ENCODE measurements at places on chromosomes 4 and X.

DNA sequence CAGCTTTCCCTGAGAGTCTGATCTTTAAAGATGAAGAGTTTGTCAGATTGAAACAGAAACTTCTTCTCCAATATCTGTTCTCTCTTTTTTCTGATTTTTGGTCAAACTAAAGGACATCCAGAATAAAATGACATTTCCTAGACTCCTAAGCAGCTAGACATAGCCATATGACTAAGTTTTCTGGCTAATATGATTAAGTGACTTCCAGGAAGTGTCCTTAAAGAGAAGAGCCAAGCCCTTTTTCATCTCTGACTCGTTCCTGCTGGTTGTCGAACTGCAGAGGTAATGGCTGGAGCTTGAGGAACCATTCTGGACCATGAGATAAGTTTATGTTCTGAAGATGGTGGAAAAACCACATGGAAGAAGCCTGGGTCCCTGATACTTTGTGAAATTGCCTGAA, 546.0 kb downstream of the BCOR start:
- DNase-seq: no peak

DNA sequence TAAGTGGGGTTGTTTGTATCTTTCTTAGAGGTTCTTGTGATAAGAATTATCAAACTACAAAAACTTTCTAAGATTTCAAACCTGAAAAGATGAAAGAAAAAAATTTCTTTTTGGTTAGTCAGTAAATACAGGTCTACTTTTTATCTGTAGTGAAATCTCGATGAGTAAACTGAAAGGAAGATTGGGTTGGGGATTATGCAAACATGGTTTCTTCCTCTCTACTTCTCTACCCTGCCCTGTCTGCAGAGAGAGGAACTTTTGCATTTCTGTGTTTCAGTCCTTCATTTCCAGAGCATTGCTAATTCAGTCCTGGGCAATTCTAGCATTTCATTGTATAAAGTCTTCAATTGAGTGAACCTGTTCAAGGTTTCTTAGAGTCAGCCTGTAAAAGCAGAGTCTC, 51.6 kb upstream of the IL2 start:
- no peak for DNase-seq

DNA sequence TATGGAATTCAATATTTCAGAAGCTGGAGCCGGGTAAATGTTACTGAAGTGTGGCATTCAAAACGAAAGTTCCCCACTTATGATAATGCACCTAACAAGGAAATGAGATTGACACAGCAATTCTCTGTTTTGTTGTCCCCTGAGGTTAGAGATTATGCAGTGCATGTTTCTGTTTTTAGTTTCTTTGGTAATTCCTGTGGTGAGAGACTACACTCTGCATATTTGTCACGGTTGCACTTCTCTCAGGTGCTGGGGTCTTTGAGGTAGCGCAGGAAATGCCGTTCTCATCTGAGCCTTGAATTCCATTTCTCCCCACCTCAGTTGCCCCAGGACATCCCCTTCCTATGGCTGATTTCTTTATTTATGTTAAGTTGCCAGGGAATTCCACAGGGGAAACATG, 15.3 kb upstream of the BEND4 start:
- DNase-seq: no peak

DNA sequence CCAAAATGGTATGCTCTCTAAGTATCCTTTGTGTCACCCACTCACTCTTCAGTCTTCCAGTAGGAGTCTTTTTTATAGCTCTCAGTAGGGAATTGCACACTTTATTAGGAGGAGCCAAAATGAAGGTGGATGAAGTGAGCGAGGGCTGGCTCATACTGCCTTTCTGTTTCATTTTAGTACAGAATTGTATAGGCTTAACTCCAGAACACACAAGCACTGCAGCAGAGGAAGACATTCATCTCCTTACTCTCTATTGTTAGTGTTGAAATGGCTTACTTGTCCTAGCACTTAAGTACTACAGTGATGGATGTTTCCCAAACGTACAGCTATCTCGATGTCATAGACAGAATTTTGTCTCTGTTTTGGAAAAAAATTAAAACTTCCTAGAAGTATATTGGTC, 327.3 kb upstream of the ATOH1 start:
- DNase-seq: no peak

- DNase-seq: no peak
These were observed 149.6 kb upstream of the FAM9B start for GRCh38 chrX:9183481-9183880.

- no peak for DNase-seq
These were observed 6.1 kb upstream of the SH3D19 start for GRCh38 chr4:151331276-151332042.

DNA sequence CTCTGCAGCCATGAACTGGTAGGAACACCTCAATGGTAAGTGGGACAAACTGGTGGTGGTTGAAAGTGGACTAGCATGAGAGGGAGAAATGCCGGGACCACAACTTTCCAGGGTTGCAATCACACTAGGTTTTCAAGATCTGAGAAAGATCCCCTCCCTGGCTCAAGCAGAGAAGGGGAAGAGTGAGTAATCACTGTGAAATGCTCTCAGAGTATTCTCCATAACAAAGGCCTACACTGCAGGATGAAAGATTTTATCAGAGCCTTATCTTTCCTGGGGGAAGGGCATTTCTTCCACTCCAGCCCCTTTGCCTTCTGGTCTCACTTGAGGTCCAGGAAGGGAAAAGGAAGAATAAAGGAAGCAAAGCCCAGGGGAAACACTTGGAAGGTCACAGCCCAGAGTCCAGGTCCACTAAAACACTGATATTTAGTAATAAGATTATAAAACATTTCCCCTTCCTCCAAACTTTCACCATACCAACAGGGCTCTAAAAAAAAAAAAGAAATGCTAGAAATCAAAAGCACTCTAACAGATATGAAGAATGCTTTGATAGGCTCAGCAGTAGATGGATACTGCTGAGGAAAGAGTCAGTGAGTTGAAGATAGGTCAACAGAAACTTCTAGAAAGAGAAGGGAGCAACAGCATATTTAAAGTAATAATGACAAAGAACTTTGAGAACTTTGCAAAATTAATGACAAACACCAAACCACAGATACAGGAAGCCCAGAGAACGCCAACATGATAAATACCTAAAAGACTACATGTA, 95.9 kb downstream of the WDFY3 start:
- peak; percentile 49 for DNase-seq

- peak; percentile 34 for DNase-seq
These were observed 44.0 kb downstream of the SLC25A5 start for GRCh38 chrX:119512146-119512800.

GRCh38 chr4:63632858-63633257, 776.4 kb downstream of the TECRL start:
- DNase-seq: no peak

DNA sequence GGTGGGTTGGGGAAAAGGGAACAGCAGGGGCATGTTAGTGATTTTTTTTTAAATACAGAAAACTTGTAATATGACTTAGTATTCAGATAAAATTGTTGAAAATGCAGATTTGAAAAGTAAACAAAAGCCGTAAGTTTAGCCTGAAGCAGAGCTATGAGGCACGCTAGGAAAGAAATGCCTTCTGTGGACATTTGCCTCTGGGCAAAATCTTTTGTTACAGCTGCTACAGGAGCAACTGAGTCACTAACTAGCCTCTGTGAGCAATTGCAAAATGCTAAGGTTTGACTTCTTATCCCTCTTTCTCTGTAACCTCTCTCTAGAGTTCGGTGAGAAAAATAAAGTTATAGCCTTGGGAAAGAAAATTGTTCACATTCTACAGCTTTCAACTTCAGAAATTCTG, 350.0 kb downstream of the SLC7A11 start:
- DNase-seq: no peak

GRCh38 chr4:87442889-87443288, 20.5 kb downstream of the NUDT9 start:
- no peak for DNase-seq

- DNase-seq: no peak
These were observed 60.4 kb downstream of the PCDH18 start for GRCh38 chr4:137471895-137472294.

GRCh38 chr4:95256108-95256835, 292.5 kb downstream of the UNC5C start:
- DNase-seq: no peak

GRCh38 chrX:8811611-8812010, 10.4 kb upstream of the FAM9A start:
- DNase-seq: no peak

- DNase-seq: no peak
These were observed 122.7 kb upstream of the DIPK2B start for GRCh38 chrX:45323387-45323786.

- no peak for DNase-seq
These were observed 19.9 kb upstream of the IGSF1 start for GRCh38 chrX:131308980-131309379.

- DNase-seq: peak; percentile 30
These were observed 54.2 kb upstream of the SMIM10 start for GRCh38 chrX:134936542-134936941.

GRCh38 chrX:77087529-77088169, 359.5 kb upstream of the FGF16 start:
- DNase-seq: peak; percentile 1

- DNase-seq: no peak
These were observed 65.5 kb downstream of the CRMP1 start for GRCh38 chr4:5827108-5828004.

DNA sequence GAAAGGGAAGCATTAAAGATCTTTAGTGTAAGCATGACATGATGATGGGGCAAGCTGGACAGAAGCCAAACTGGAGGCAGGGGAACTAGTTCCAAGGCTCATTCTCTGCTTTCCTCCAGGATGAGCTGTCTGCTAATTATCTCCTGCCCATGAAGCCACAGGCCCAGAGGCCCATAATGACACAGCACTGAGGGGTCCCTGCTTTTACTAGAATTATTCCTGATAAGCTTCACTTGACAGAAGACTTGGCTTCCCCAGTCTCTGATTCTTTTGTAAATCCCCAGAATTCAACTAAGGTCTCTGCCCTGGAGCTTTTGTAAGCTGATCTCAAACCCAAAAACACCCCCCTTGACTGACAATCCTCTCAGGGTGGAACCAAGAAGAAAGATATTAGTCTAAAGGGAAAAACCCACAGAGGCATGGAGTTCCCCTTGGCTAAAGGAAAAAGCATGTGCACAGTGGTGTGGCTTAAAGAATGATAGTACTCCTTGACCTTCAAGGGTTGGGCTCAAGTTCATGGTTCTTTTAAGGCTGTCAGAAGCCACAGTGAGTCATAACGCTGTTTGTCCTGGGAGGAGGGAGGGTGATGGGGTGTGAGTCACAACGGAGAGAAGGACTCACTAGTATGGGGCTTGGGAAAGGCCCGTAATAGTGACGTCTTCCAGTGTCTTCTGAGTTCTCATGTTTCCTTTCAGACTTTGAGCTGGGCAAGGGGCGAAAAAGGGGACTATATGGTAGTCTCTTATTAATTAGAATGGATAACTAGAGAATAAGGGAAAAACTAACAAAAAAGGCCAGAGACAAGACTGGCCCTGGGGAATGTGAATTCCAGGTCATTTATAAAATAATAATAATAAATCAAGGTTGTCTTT, 146.0 kb upstream of the CPEB2 start:
- peak; percentile 86 for DNase-seq

- no peak for DNase-seq
These were observed 334.9 kb downstream of the DCTD start for GRCh38 chr4:182582245-182582644.

DNA sequence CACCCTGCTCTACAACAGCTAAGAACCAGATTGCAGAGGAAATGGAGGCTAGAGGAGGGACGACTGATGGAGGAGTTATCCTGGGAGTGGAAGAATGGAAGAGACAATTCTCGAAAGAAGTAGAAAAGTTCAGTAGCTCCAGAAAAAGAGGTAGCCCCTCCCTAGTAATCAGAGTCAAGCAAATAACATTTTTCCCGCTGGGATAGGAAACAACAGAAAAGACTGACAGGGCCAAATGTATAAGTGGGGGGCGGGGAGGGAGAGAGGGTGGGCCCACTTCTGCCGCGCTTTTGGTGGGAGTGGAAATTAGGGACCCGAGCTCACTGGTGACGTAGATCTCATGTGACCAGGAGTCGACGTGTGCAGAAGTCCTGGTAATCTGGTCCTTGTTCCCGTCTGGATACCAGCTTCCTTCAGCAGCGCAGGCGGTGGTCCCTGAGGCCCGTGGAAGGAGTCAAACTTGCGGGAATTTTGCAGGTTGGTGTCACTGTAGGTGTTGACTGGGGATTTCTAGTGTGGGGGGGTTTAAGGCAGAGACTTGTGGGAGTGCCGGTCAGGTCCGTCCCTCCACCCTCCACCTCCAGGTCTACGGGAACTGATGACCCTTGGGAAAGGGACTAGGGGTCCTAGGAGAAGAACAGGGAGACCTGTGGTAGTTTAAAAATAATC, at the start of gene TCEAL9:
TCEAL9 (plus strand) TSS at position 377 of the 669 bp plus-strand sequence. CDS start 1,179 bp downstream, outside the sequence.
- peak; percentile 54 for DNase-seq

- DNase-seq: no peak
These were observed at the start of gene SHROOM2 for GRCh38 chrX:9785944-9786797. Gene SHROOM2, plus strand, starts transcription at chrX:9786429. Its CDS starts 117 bp downstream, at chrX:9786546.

Measured in fibroblast of skin of left quadriceps (primary cell).